Stimulated activated CD4-positive, alpha-beta T cell treated with anti-CD3 and anti-CD28 coated beads, TNF-alpha, amount 100 ng/mL, for 24 hours (primary cell): ENCODE measurements at places on chromosomes 5 and 9.

GRCh38 chr9:136821826-136822544, 14.2 kb downstream of the RABL6 start:
- no peak for DNase-seq

DNA sequence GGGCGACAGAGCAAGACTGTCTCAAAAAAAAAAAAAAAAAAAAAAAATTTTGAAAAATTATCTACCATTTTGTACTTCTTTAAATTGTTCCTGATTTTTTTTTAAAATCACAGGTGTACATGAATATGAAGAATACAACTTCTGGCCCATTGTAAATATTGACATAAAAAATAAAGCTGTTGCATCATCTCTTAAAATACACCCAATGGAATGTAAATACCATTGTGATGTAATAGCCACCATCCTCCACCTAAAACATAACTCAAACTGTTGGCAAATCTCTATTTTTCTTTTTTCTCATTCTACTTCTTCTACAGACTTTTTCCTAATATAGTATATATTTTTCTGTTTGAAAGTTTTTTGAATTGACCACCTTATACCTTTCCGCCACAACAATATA, 61.0 kb upstream of the TEX48 start:
- DNase-seq, result no peak

DNA sequence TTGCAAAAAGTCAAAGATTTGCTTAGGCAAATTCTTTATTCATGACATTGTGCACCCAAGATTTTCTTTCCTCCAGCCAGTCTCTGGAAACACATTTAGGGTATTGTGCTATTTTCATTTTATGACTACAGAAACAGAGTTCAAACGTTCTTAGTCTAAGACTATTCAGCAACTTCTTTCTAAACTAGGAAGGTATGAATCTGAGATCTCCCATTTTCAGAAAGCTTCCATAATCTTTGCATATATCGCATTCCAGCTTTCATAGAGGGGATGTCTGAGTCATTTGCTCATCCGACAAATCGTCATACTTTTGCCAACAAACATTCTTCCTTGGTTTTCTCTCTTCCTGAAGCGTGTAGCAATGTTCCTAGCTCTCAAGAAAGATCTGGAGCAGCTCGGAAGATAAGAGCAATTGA, 1.6 kb upstream of the PAPPA start:
- no peak for DNase-seq

- DNase-seq, result no peak
Measured at GRCh38 chr5:115379622-115380344, 83.3 kb upstream of the CCDC112 start.

- DNase-seq, result no peak
Measured at GRCh38 chr9:5982317-5982716, 33.1 kb downstream of the RANBP6 start.

DNA sequence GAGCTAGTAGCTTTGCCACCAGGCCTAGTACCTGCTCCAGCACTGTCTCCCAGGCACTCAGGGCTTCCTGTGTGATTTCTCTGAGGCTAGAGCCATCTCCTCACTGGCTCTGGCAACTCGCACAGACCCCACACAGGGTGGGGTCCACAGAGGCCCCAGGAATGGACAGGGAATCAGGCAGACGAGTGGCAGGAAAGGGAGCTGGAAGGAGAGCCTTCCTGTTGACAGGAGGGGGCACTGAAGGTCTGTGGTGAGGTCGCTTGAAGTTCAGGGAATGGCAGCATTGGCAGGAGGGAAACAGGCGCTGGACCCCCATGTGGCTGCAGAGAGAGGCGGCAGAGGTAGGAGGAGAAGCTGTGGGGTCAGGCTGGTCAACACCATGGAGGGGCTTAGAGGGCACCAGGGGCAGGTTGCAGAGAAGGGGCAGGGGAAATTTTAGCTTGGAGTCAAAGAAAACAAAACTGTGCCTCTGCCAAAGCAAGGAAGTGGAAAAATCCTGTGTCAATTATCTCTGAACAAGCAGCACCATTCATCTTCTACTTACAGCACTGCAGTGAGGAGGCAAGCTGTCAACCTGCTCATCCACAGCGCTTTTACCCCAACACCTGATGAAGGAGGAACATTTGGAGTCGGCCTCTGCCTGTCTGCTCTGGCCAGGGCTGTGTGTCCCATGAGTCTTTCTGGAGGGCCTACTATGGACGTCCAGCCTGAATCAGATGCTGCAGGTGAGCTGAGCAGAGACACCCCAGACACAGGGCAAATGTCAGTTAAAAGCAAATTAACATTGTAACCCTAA, 270.2 kb downstream of the FSTL4 start:
- no peak for DNase-seq

- no peak for DNase-seq
Measured at GRCh38 chr5:96474073-96474472, 41.0 kb upstream of the PCSK1 start.

- DNase-seq, result no peak
Measured at GRCh38 chr5:132102944-132103331, 29.3 kb downstream of the CSF2 start.

- DNase-seq, result no peak
Measured at GRCh38 chr5:14261235-14261634, 118.1 kb downstream of the TRIO start.

DNA sequence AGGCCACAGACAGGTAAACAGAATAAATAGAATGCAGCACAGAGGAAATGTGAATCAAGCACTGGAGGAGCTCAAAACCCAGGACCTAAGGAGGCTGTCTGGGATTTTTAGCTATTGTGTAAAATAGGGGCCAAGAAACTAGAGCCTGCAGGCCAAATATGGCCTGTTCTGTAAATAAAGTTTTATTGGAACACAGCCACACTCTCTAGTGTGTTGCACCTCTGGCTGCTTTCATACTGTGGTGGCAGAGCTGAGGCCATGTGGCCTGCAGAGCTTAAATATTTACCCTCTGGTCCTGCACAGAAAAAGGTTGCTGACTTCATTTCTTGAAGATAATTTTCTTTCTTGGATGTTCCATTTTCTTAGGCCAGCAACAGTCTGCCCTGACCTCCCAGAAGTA, 136.4 kb downstream of the WDR41 start:
- DNase-seq, result no peak

GRCh38 chr9:3299872-3300271, 225.9 kb downstream of the RFX3 start:
- no peak for DNase-seq

- DNase-seq, result no peak
Measured at GRCh38 chr9:135821733-135822373, 85.5 kb downstream of the CAMSAP1 start.

- DNase-seq, result no peak
Measured at GRCh38 chr5:134125039-134126015, 10.8 kb downstream of the TCF7 start.

DNA sequence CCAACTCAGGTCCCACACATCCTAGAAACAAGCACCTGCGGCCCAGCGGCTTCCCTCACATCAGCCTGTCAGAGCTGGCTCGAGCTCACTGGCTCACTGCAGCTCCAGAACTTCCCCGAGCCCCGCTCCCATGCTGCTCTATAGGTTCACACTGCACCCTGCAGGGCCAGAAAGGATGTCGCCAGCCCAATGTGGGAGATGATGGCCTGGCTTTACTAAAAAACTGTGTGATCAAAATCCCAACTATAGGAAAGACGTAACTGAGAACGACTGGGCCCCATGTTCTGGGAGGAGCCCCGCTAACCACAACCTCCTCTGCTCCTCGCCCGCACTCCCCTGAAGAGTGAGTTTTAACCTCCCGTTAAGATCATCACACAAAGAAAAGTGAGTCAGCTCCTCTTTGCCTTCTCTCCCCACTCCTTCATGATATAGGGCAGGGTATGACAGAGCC, 4.6 kb downstream of the SURF4 start:
- peak; percentile 81 for DNase-seq

DNA sequence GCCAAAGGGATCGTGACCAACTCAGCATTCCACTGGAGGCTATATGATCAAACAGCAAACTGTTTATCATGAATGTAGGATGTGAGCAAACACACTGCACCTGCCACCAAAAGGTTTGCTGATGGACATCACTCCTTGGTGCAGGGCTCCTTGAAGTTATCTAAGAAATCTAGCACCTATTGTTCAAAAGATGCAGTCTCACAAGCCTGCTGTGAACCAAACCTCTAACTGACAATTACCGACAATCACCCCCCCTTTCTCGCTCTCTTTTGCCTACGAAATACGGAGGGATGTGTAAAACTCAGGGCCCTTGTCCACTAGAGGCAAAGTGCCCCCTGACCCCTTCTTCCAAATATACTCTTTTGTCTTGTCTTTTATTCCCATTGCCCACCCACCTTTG, 2.5 kb upstream of the CLTA start:
- no peak for DNase-seq

GRCh38 chr5:104045987-104046386, 483.4 kb upstream of the NUDT12 start:
- no peak for DNase-seq

GRCh38 chr5:1800472-1801221, 560 bp upstream of the NDUFS6 start:
- no peak for DNase-seq

DNA sequence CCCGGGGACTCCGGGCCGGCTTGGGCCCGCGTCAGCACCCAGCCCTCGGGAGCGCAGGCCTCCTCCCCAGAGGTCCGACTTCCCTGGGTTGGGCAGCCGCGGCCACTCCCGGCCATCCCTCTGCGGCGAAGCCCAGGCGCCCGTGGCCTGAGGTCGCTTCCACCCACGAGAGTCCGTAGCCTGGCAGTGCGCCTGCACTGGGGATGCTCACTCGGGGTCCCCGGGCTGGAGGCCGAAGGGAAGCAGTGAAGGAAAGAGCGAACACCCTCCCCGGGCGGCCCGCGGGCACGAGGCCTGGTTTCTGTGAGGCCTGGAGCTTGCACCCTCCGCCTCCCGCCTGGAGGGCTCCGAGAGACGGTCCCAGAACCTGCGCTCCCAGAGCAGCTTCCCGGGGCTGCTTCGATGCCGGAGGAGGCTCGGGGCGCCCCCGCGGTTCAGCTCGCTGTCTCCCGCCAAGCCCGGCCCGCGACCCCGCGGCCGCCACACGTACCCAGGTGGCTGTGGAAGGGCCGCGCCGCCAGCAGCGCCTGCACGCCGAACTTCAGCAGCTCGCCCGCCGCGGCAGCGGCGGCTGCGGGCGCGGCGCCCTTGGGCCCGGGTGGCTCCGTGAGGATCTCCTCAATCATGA, 607 bp downstream of the BARX1 start:
- no peak for DNase-seq

DNA sequence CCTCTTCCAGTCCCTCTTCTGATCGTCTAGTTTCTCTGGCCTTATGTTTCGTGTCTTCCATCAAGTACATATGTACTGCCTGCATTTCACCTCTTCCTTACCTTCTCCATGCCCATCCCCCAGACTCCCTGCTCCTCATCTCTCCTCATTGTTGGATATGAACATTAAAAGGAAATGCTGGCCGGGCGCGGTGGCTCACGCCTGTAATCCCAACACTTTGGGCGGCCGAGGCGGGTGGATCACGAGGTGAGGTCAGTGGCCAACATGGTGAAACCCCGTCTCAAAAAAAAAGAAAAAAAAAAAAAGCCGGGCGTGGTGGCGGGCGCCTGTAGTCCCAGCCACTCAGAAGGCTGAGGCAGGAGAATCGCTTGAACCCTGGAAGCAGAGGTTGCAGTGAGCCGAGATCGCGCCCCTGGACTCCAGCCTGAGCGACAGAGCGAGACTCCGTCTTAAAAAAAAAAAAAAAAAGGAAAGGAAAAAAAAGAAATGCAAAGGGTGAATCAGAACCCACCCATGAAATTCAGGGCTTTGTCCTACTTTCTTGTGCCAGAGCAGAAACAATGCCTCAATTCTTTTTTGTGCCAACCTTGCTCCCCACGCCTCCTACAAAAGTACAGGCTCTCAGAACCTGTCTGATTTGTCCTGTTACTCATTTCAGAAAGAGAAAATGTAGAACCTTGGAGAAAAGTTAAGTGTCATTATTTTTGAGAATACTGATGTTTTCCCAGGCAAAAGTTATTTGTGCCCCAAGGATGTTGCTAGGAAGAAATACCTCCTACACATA, 1.5 kb upstream of the ZFR start:
- DNase-seq, result no peak

GRCh38 chr5:128213340-128213739, 129.8 kb downstream of the SLC12A2 start:
- no peak for DNase-seq

DNA sequence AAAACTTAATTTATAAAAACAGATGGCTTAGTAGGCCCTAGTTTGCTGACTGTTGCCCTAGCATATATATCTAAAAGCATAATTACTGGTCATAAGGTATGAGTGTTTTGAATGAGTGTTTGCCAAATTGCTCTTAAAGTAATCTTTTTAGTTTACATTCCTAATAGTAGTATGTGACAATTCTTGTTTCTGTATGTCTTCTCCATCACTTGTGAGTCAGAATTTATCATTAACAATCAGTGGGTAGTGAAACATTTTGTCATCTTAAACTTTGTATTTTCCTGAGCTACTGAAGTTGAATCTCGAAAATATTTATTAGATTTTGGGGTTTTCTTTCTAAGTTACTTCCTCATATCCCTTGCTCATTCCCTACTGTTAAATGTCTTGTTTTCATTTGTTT, 49.6 kb downstream of the APC start:
- DNase-seq, result no peak

DNA sequence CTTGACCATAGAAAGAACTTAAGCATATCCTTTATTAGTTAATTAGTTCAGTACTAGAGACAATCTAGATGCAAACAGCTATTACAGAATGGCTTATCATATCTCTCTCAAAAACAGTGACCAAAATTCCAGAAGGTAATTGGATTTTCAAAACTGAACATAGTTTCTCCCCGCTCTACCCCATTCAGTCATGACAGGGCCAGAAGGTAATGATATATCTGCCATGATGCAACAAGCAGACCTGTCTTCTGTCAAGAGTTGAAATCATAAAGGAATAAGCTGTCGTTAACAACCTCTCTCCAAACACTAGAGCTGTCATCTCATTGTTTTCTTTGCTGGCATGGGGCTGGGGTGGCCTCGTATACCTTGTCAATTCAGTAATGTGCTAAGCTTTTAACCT, 200.5 kb upstream of the POU5F2 start:
- no peak for DNase-seq

GRCh38 chr9:21505425-21506179, 23.5 kb upstream of the IFNE start:
- DNase-seq, result no peak

DNA sequence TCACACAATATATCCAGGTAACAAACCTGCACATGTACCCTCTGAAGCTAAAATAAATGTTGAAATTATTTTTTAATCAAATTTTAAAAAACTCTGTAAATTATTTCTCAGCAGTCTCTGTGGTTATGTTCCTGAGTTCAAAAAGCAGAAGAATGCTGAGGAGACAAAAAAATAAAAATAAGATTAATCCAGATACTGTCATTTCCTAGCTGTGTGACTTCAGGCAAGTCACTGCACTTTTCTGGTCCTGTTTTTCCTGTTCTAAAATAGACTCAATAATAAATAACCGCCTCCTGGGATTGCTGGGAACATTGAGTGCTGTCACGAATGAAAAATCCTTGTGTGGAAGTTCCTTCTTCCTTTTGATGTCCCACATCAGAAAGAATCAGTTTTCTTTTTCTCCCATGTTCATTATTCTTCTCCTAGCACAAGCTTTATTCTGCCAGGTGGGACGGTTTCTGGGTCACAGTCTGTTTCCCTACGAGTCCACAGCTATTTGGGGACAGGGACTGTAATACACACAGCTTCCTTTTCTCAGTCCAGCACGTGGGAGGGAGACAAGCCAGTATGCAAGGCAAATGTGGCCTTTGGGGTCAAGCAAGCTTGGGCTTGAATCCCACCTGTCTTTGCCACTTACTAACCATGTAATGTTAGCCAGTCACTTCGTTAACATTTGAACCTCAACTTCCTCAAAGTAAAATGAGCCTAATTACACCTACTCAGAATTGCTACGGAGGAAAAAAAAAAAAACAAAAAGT, 156.9 kb downstream of the TRIM32 start:
- DNase-seq, result no peak
